Amniotic stem cell (primary cell): ENCODE measurements at places on chromosomes 3 and 15.

GRCh38 chr15:63575312-63575711, 21.9 kb upstream of the FBXL22 start:
- DNase-seq, result no peak

- DNase-seq, result no peak
Observed at GRCh38 chr3:8840556-8840955, 71.1 kb upstream of the OXTR start.

DNA sequence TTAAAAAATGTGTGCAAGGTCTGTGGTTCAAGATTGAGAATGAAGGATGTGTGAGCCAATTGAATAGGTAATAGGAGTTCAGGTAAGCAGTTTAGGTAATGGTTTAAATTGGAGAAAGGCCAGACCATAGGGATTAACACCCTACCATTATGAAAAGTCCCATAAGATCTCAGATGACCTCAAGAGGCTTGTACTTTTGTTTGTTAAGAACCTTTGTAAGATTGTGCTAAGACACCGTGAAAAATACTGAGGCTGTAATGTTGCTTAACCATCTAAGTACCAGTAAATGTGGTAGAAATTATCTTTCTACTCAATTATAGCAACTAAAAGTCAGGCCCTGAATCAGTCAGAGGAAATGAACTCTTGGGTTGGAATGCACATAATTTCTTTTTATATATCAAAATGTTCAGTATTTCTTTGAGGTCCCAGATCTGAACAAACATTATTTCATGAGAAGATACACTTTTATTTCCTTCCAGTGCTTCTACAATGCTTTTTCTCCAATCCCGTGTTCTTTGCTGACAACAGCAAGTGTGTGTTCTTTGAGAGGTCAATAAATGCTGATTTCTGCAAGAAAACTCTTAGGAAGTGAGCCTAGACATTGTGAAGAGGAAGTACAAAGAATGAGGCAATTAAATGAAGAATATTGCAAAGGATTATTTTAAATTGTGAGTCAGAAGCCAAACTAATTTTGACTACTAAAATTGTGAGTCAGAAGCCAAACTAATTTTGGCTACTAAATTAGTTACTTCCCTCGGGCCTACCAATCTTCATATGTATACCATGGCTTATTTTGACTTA, 66.4 kb downstream of the TCF12 start:
- no peak for DNase-seq

GRCh38 chr3:17745301-17745700, 2.9 kb upstream of the TBC1D5 start:
- DNase-seq, result no peak

DNA sequence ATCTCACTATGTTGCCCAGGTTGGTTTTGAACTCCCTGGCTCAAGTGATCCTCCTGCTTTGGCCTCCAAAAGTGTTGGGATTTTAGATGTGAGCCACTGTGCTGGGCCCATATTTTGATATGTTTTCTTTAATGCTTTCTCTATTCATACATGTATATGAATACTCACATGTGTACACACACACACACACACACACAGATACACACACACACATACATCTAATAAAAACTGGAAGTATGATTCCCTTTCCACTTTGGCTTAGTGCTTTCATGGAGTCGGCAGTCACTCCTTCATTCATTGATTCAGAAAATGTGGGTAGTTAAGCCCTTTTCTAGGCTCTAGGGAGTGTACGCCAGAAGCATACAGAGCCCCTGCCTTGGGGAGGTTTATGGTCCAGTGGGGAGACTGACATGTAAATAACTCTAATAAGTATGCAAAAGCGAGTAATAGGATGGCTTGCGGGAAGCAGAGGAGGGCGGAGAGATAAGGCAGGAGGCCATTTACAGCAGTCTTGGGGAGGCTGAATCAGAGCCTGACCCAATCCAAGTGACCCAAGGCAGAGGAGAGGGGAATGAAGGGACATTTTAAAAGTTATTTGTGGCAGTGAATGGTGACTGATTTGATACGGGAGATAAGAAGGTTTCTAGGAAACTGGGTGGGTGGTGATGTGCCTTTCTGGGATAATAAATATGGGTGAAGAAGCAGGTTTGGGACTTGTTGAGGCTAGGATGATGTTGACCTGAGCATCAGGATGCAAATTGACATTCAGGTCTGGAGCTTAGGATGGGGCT, 32.5 kb upstream of the TATDN2 start:
- no peak for DNase-seq

DNA sequence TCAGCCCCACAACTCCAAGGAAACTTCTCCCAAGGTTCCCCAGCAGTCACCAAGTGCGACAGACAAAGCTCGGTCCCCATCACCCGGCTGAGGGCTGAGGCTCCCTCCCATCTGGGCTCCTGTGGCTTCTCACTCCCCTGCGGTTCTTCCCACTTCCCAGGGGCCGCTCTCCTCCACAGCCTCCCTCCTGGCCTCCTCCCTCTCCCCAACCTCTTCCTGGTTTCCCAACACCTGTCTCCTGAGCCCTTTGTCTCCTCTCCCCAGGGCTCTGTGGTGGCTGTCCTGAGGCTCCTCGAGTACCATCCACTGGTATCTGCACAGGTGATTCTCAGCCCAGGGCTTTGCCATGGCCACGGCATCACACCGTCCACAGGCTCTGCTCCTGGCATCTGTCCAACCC, 113.2 kb upstream of the NSMCE3 start:
- DNase-seq, result no peak

- no peak for DNase-seq
Observed at GRCh38 chr3:72134989-72135451, 350.1 kb upstream of the PROK2 start.

- DNase-seq, result no peak
Observed at GRCh38 chr3:133441867-133442270, 42.0 kb downstream of the BFSP2 start.

DNA sequence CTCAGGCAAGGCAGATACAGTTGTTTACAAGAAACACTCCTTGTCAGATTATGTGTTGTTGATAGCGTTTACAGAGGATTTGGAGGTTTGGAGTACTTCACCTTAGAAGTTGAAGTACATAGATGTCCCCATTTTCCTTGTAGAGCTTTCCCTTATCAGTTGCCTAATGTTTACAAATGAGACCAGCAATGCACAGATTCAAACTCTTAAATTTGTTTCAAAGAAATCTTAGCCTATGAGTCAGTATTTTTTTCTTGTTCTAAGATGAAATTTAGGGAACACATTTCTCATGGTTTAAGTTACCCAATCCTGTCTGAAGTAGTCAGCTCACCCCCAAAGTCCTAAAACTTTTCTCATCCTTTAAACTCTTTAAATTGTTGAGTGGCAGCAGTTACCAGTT, 6.3 kb upstream of the EIF5A2 start:
- no peak for DNase-seq

- DNase-seq, result no peak
Observed at GRCh38 chr15:83854950-83855707, 201.2 kb downstream of the ADAMTSL3 start.

- no peak for DNase-seq
Observed at GRCh38 chr3:159877924-159878323, 110.7 kb upstream of the IL12A start.

DNA sequence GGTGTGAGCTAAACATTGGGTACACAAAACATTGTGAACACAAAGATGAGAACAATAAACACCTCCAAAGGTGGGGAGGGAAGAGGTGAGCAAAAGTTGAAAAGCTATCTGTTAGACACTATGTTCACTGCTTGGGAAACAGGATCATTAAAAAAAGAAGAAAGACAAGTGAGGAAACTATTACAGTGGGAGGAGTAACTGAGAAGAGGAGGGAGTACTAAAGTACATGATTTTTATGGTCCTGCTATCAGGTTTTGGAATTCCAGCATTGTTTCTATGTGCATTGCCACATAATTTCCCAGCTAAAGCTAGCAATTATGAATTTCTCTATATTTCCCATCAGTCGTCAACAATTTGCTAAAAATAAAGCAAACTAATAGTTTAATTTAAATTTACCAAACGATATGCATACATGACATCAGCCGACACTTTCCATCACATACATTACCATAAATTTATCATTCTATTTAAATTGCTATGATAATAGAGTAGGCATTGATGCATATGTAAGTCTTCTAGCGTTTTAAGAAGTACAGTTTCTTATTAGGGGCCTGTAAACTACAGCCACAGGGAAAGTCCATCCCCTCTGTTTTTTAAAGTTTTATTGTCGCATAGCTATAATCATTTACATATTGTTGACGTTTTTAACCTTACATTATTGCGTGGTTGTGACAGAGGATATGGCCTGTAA, 221.8 kb downstream of the CHL1 start:
- no peak for DNase-seq

- no peak for DNase-seq
Observed at GRCh38 chr15:74312445-74313007, 54.9 kb downstream of the CYP11A1 start.

GRCh38 chr15:26453914-26454313, 319.0 kb downstream of the GABRB3 start:
- no peak for DNase-seq

- no peak for DNase-seq
Observed at GRCh38 chr15:95549168-95549738, 781.2 kb upstream of the NR2F2 start.

- no peak for DNase-seq
Observed at GRCh38 chr3:10149226-10149625, 7.6 kb downstream of the VHL start.

DNA sequence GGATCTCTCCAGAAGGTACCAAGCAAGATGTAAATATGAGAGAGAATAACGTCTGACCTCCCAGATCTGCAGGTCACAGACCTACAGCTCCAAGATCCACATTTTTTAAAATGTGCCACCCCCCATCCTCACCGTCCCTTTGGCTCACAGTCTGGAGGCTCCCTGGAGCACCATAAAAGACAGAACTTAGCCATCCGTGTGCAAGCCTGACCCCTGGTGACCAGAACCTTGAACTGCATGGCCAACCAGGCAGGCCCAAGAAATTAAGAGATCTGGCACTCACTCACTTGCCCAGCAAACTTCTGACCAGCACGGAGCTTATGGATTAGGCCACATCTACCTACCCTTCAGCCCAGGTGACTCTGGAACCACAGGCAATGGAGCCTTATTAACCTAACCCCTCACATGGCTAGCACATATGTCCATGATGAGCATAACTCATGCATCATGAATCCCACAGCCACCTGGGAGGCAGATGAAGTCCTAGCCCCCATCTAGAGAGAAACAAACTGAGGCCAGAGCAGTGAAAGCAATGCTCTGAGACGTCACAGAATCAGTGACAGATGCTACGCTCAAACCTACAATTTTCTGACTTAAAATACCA, 275.3 kb downstream of the UACA start:
- DNase-seq, result no peak

- no peak for DNase-seq
Observed at GRCh38 chr15:36399276-36399675, 180.2 kb upstream of the CDIN1 start.

GRCh38 chr3:136142592-136142991, 53.5 kb downstream of the MSL2 start:
- peak; percentile 51 for DNase-seq

- no peak for DNase-seq
Observed at GRCh38 chr3:29537889-29538609, 257.2 kb downstream of the RBMS3 start.

GRCh38 chr15:41780266-41780665, 6.0 kb downstream of the MAPKBP1 start:
- no peak for DNase-seq

DNA sequence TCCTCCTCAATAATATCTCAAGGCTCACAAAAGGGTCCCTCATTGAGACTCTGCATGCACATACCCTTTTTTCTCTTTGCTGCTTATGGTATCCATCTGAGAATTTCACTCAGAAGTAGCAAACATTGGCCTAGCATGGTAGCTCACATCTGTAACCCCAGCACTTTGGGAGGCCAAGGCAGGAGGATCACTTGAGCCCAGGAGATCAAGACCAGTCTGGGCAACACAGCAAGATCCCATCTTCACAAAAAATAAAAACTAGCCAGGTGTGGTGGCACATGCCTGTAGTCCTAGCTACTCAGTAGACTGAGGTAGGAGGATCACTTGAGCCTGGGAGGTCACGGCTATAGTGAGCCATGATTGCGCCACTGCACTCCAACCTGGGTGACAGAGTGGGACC, 11.7 kb downstream of the LRIG1 start:
- no peak for DNase-seq

DNA sequence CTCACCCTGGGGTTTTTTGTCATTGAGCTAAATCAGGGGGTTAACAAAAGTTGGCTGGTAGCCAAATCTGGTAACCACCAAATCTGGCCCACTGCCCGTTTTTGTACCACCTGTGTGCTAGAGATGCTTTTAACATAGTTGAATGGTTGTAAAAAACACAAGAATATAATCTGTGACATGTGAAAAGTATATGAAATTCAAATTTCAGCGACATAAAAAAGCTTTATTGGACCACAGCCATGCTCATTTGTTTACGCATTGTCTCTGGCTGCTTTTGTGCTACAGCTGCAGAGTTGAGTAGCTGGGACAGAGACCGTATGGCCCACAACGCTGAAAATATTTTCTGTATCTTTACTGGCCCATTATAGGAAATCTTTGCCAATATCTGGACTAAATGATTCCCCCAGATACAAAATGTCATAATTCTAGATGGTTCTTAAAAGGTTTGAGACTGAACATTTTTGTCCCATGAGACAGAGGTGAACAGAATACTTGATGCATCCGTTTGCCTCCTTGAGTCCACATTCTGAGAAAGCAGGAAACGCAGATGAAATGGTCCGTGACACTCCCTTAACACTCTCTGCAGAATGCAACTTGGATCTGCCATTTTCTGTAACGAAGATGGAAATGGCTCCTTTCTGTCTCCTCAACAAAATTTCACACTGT, 120.9 kb upstream of the PDZRN3 start:
- DNase-seq, result no peak

DNA sequence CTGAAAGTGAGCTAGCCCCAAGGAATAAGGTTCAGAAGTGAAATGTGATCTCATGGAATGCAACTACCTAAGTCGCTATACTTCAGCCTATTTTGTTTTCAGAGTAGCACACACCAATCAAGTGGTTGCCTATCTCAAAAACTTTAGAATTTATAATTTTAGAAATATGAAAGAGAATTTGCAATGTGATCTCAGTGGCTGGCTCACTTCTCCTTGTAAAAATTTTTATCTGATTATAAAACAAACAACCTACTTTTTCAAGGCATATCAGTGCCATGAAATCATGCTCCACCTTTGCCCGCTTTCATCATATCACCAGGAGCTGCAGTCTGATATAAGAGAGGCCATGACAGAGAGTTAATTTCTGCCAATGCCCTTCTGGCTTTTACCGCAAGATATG, 47.3 kb downstream of the CLDN11 start:
- no peak for DNase-seq

DNA sequence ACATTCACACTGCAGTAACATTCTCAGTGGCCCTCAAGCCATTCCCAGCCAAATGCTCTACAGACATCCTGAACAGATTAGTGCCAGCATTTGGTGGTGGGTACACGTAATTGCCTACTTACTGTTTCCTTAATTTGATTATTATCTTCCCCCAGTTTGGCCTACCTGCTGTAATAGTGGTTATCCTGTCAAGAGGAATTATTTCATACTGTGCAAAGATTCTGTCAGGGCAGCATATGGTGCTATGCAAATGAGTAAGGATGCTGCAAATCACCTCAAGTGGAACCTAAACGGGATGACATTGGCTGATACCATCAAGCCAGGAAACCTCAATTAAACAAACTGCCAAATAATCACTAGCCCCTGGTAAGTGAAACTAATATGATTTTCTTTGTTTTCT, 88.7 kb downstream of the SEMA6D start:
- no peak for DNase-seq

GRCh38 chr3:71247221-71247957, 336.1 kb downstream of the FOXP1 start:
- no peak for DNase-seq
